CD4-positive, CD25-positive, alpha-beta regulatory T cell (primary cell): ENCODE measurements at places on chromosomes 6 and 20. TPM values are rescaled to one million over a fixed set of nuclear protein-coding genes. Genes with fewer than 3 reads are reported as not detected.
A peak's percentile ranks its signal among the peaks of the same experiment; 100 is the strongest.

- no peak for DNase-seq
- no peak overlapping the region for H3K4me3 ChIP-seq
- no peaks in the 10 kb centered on the region for H3K4me1 ChIP-seq
- peaks cover 12% of the 10 kb centered on the region for H3K27me3 ChIP-seq
Measured at GRCh38 chr6:116446399-116446798, 14.8 kb upstream of the CALHM6 start.

- H3K27me3 ChIP-seq: no peaks in the 10 kb centered on the region
- DNase-seq: no peak
- no peak overlapping the region for H3K4me3 ChIP-seq
- H3K27ac ChIP-seq: no peak overlapping the region
- peaks cover 2% of the 10 kb centered on the region for H3K36me3 ChIP-seq
- no peaks in the 10 kb centered on the region for H3K4me1 ChIP-seq
Measured at GRCh38 chr20:34806255-34806654, 19.2 kb downstream of the NCOA6 start.

DNA sequence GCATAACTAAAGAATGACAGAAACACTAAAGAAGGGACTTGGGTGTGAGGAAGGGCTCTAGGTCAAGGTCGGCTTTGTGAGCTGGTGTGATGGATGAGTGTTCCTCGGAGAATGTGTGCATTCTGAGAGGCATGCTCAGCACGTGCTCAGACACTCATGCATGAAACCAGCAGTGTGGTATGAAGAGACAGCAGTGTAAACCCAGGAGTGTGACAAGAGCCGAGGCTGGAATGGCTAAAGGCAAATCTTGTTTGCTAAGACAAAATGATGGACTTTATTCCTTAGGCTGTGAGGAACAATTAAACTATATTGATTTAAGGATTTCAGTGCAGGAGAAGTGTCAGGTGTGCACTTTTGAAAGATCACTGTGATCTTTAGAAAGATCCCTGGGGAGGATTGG is 107.4 kb upstream of the MAP7 start:
- no peak for DNase-seq
- H3K27ac ChIP-seq: no peak overlapping the region
- no peaks in the 10 kb centered on the region for H3K4me1 ChIP-seq
- no peak overlapping the region for H3K4me3 ChIP-seq

DNA sequence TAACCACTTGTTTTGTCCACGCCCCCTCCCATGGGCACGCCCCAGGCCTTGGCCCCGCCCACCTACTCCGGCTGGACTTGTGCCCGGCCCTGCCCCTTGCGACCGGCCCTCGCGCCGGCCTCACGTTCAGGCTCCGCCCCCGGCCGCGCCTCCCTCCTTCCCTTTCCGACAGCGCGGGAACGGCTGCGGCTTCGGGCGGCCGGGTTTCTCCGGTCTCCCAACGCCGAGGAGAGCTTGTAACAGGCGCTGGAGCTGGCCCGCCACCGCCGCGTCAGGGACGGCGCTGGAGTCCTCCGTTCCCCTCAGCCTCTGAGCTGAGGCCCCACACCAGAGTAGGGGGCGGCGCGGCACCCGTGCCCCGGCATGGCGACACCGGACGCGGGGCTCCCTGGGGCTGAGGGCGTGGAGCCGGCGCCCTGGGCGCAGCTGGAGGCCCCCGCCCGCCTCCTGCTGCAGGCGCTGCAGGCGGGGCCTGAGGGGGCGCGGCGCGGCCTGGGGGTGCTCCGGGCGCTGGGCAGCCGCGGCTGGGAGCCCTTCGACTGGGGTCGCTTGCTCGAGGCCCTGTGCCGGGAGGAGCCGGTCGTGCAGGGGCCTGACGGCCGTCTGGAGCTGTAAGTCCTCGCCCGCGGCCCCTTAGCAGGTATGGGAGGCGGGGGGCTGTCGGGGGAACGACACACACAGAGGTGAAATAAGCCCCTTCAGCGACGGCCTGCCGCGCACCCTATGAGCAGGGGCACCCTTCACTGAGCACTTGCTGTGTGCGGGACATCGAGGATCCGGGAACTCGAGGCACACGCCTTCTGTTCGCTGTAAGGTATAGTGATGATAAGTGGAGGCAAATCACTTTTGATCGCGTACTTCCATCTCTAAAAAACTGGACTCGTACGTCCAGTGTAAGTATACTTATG is at the start of gene FANCE:
FANCE (plus strand) TSS at position 156 of the 908 bp plus-strand sequence; CDS start at position 364, 208 bp downstream.
- DNase-seq: peak; percentile 90
- peak within 1 kb of the TSS; percentile 62 for H3K27ac ChIP-seq

The BTBD3 gene
- total RNA-seq: 1.2 TPM
